ENCODE measurements at places on chromosomes 4 and X. TPM values are rescaled to one million over a fixed set of nuclear protein-coding genes. Genes with fewer than 3 reads are reported as not detected.

GRCh38 chr4:54585321-54586000 lies 72.3 kb upstream of the KIT start:
- no peaks in the 10 kb centered on the region for H3K36me3 ChIP-seq
- H3K27me3 ChIP-seq, result no peaks in the 10 kb centered on the region
- no peak overlapping the region for H3K4me3 ChIP-seq
- H3K4me1 ChIP-seq, result peaks cover 17% of the 10 kb centered on the region

DNA sequence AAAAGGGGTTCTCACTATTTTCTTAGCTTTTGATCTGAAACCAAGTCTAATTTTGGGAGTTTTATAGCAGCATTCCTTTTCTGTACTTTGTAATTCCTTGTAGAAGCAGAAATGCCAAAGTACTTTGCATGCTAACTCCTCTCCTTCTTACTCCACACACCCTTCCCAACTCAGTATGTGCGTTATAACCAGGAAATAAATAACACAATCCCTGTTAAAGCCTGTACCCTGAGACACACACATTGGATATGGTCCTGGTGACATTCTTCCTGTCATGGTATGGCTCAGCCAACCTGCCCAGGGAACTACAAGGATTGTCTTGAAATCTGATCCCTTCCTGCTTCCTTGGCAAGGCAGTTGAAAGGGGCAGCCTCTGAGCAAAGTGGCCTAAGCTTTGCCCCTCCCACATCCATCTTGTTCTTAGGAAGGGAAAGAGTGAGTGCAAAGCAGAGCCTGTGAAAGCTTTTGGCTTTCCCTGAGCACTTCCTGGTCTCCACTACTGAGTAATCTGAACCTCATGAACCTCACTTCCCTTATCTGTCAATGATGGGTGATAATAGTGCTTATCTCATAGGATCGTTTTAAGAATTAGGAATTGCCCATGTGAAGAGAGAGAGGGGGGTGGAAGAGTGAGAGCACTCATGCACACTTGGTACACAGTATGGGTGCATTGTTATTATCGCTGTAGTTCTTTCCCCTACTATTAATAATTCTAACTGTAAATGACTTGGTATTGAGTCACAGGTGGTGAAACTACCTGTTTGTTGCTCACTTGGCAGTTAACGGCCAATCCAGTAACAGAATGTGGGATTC lies 109.3 kb downstream of the AFF2 start:
- no peaks in the 10 kb centered on the region for H3K27me3 ChIP-seq
- no peak overlapping the region for H3K27ac ChIP-seq
- H3K4me3 ChIP-seq, result no peak overlapping the region
- H3K36me3 ChIP-seq, result no peaks in the 10 kb centered on the region
- H3K4me1 ChIP-seq, result no peaks in the 10 kb centered on the region
- no peak for DNase-seq

- no peaks in the 10 kb centered on the region for H3K36me3 ChIP-seq
- no peak overlapping the region for H3K4me3 ChIP-seq
- no peaks in the 10 kb centered on the region for H3K4me1 ChIP-seq
- no peak for DNase-seq
Observed at GRCh38 chrX:30880058-30880457, 9.0 kb downstream of the TAB3 start.

GRCh38 chr4:41655177-41655576 lies 93.3 kb downstream of the PHOX2B start:
- H3K36me3 ChIP-seq, result no peaks in the 10 kb centered on the region
- H3K27me3 ChIP-seq, result no peaks in the 10 kb centered on the region
- DNase-seq, result no peak
- H3K27ac ChIP-seq, result no peak overlapping the region

GRCh38 chrX:69222103-69223090 lies 57.1 kb upstream of the PJA1 start:
- H3K4me1 ChIP-seq, result peaks cover 11% of the 10 kb centered on the region
- no peaks in the 10 kb centered on the region for H3K36me3 ChIP-seq
- H3K27ac ChIP-seq, result no peak overlapping the region

DNA sequence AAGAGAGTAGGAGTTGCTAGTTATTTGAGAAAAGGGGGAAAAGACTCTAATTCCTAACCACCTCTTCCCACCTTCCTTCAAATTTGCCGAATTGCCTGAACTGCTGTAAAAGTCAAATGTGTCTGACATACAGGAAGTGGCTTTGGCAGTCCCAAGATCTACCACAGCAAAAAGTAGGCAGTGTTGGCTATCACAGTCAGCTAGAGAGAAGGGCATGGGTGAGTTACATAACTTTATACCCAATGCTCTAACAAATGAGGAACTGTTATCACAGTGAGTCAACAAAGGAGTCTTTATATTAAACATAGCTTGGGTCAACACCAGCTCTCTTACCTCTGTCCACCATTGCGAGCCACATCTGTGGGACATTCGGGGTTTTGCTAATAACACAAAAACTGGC lies 2.4 kb upstream of the MBNL3 start:
- no peak overlapping the region for H3K4me3 ChIP-seq
- H3K27ac ChIP-seq, result no peak overlapping the region
- H3K27me3 ChIP-seq, result no peaks in the 10 kb centered on the region
- H3K36me3 ChIP-seq, result no peaks in the 10 kb centered on the region
- DNase-seq, result no peak
- no peaks in the 10 kb centered on the region for H3K4me1 ChIP-seq

DNA sequence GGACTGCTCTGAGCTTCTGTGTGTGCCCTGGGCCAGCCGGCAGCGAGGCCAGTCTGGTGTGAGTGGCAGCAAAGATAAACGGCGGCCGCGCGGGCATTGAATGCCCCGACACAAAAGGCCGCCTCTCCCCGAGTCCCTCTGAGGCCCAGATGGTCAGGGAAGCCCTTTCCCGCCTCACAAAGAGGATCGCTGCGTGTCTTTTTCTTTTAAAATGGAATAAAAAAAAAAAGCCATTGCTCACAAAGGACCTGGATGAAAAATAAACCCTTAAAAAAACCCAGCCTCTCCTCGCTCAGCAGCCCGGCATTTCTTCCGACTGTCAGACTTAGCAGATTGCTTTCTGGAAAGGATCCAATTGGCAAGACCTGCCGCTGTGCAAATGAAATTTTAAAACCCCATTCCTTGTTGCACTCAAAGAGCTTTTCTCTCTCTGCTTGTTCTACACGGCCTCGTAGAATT lies 578.7 kb downstream of the BCOR start:
- H3K4me3 ChIP-seq, result no peak overlapping the region
- H3K4me1 ChIP-seq, result no peaks in the 10 kb centered on the region
- no peaks in the 10 kb centered on the region for H3K36me3 ChIP-seq
- H3K27me3 ChIP-seq, result no peaks in the 10 kb centered on the region
- no peak overlapping the region for H3K27ac ChIP-seq

DNA sequence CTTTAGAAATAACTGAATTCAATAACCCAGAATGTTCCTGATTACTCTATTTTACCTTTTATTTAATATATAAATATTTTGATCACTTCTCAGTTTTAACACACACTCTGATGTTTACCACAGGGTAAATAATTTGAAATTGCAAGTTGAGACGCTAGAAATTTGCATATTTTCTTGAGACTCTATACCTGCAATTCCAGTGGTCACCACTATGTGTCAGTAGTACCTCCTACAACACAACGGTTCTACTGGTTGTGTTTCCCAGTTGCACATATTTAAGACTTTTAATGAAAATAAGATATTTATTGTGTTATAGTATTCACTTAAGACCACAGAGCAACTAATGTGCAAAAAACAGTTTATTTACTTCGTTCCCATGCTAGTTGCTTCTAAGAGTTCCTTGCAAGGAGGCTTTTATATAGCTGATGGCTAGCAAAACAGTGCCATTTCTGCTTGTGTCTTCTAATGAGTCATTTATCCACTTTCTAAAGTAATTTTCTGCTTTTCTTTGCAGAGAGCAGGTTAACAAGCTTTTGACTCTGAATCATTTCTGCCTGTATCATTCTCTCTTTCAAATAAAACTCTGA lies 98.9 kb upstream of the PDLIM3 start:
- no peak overlapping the region for H3K27ac ChIP-seq
- H3K36me3 ChIP-seq, result no peaks in the 10 kb centered on the region
- no peak for DNase-seq
- H3K27me3 ChIP-seq, result no peaks in the 10 kb centered on the region
- no peaks in the 10 kb centered on the region for H3K4me1 ChIP-seq
- H3K4me3 ChIP-seq, result no peak overlapping the region

GRCh38 chrX:72071213-72071612 lies 60.5 kb downstream of the RTL5 start:
- no peak overlapping the region for H3K27ac ChIP-seq
- no peak overlapping the region for H3K4me3 ChIP-seq
- H3K27me3 ChIP-seq, result no peaks in the 10 kb centered on the region
- no peaks in the 10 kb centered on the region for H3K36me3 ChIP-seq
- peaks cover 9% of the 10 kb centered on the region for H3K4me1 ChIP-seq

GRCh38 chr4:95217197-95217596 lies 331.6 kb downstream of the UNC5C start:
- H3K4me3 ChIP-seq, result no peak overlapping the region
- DNase-seq, result no peak
- no peak overlapping the region for H3K27ac ChIP-seq

Gene SSX1
- not detected for total RNA-seq

Gene S100P
- 18.2 TPM for total RNA-seq

Gene CCDC120
- 8.6 TPM for total RNA-seq

Gene FAM47A
- total RNA-seq, result not detected

Gene PNCK
- total RNA-seq, result 9.3 TPM

Gene GPR34
- 3.2 TPM for total RNA-seq

Gene F8A1
- total RNA-seq, result 8.1 TPM

Gene SSX4
- not detected for total RNA-seq
